Adipocyte (in vitro differentiated cells): ENCODE measurements at places on chromosomes 13 and 19.

GRCh38 chr13:67740871-67741535, 510.9 kb upstream of the PCDH9 start:
- no peak for DNase-seq

- no peak for DNase-seq
Observed at GRCh38 chr13:112573710-112574109, 14.2 kb downstream of the TUBGCP3 start.

- no peak for DNase-seq
Observed at GRCh38 chr19:38031423-38031770, 124.4 kb downstream of the SIPA1L3 start.

GRCh38 chr19:3692141-3693024, 7.9 kb downstream of the PIP5K1C start:
- DNase-seq, result no peak

DNA sequence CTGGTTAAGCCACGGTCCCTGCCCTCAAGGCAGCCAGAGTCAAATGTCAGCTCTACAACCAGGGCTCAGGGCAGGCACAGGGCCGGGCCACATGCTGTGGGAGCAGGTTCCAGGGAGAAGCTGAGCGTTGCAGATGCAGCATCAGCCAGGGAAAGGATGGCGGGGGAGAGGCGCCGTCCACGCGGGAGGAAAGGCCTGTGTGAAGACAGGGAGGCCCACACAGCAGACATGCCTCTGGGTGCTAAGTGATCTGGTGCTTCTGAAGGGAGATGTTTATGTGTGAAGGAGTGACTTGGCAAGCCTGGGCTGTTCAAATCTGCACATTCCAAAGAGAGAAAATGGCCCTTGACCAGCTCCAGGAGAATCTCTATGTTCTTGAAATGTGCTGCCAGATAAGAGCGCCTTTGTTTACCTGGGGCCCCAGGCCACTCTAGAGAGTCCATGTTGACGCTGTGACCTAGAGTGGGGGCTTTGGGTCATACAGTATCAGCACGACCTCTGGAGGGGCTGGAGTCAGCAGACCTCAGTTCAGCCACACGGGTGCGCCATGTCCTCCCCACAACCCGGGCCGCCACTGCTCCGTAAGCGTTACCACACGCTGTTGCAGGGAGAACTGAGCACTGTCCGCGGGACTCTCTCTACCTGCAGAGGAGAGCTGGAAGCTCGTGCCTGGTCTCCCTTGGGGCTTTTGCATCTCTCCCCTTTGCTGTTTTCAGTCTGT, 15.9 kb upstream of the ATF5 start:
- DNase-seq, result no peak

DNA sequence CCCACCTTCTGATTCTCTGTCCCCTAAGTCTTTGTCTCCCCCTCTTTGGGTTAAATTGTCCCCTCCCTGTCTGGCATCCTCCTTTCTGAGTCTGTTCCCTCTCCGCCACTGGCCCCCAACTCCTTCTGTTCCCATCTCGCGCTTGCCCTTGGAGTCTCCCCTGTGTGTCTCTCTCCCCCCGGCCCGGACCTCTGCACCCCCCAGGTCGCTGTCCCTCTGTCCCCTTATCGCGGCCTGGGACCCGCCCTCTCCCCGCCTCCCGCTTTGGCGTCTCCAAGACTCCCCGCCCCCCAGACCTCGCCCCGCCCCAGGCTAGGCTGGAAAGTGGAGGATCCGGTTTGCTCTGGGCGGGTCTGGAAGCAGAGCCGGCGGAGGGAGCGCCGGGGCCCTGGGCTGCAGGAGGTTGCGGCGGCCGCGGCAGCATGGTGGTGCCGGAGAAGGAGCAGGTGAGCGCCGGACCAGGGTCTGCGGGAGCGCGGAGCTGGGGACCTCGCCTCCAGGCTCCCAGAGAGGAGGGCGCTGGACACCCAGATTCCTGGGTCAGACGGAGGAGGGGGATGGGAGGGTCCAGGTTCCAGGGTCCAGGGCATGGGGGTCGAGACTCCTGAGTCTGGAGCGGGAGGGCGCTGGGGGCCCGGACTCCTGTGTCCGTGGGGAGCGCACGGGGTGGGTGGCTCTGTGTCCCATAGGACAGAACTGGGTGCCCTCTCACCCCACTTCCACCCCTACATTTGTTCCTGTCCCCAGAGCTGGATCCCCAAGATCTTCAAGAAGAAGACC, at the start of gene TRPM4:
TSS of gene TRPM4 (plus strand) at position 348 of the 780 bp plus-strand sequence. CDS start at position 423, 75 bp downstream.
- DNase-seq, result peak; percentile 95

GRCh38 chr19:57583521-57584416, at the start of gene ZIK1:
Gene ZIK1, plus strand, starts transcription at chr19:57584145. Its CDS starts 212 bp downstream, at chr19:57584357.
- peak; percentile 96 for DNase-seq

GRCh38 chr13:32253911-32254399, 61.2 kb downstream of the ZAR1L start:
- no peak for DNase-seq

GRCh38 chr19:48501494-48502349, 9.9 kb downstream of the LMTK3 start:
- DNase-seq, result peak; percentile 50

DNA sequence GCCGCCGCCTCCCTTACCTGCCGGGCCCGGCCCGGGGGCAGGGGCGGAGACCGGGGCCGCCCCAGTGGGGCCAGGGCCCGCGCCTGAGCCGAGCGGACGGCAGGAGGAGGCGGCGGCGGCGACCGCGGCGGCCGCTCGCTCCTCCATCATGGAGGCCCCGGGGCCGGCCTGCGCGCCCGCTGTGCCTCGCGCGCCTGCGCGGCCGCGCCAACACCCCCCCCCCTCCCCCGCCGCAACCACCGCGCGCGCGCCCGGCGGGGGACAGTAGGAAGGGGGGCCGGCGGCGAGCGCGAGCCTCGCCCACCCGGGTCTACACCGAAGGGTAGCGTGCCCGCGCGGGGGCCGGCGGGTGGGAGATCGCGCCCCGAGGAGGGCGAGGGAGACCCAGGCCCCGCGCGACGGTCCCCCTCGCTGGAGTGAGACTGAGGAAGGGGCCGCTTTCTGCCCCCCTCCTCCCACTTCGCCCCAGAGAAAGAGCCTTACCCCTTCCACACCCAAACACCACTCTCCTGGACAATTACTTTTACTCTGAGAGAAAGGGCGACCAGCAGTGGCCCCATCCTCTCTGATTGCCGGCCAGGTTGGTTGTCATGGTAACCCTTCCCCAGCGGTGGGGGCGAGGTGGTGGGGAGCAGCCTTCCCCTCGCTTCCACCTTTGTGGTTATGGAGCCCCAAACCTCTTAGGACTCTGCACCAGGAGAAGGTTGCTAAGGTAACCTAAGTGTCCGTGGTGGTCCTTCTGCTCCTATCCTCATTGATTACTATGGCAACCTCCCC, at the start of gene STRN4:
TSS of gene STRN4 (minus strand) at position 170 of the 777 bp plus-strand sequence. CDS start at position 150, 20 bp downstream.
- DNase-seq, result peak; percentile 89

- no peak for DNase-seq
Observed at GRCh38 chr19:29988351-29988750, 46.3 kb downstream of the URI1 start.

GRCh38 chr13:81791641-81792040, 1450.7 kb upstream of the SPRY2 start:
- no peak for DNase-seq

- peak; percentile 85 for DNase-seq
Observed at GRCh38 chr13:81017513-81018152, 676.7 kb upstream of the SPRY2 start.

- no peak for DNase-seq
Observed at GRCh38 chr19:4115818-4116385, 8.0 kb downstream of the MAP2K2 start.

GRCh38 chr13:113553511-113554332, 30.8 kb upstream of the TFDP1 start:
- no peak for DNase-seq

- DNase-seq, result no peak
Observed at GRCh38 chr19:4496304-4496703, 22.0 kb downstream of the PLIN4 start.

DNA sequence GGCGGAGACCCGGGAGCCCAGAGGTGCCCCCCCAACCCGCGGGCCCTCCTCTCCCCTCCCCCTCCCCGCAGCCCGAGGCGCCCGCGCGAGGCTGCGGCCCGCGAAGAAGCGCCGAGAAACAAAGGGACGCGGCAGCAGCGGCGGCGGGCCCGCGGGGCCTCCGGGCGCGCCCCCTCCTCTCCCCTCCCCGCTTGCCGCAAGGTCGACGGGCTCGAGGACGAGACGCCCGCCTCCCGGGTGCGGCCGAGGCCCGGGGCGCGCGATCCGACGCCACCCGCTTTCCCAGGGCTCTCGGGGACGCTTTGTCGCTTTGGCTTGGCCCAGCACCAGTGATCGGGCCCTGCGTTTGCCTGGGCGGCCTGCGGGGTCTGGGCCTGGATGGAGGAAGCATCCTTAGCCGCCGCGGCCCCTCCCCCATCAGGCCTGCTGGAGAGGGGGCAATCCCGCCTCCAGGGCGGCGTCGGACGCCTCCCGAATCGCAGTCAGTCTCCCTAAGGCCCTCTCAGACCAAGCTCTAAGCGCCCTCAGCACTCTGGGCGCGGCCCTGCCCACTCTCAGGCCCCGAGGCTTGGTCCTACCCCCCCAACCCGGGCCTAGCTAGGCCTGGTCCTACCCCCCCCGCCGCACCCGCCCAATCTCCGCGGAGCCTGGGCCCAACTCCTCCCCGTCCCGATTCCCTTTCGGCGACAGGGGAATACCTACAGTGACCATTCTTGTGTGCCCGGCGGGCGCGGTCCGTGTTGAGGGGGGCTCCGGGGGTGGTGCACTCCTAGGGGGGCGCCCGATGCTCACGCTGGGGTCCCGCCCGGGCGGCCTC, 740 bp downstream of the ELAVL3 start:
- no peak for DNase-seq

GRCh38 chr13:112586334-112586960, 1.5 kb downstream of the TUBGCP3 start:
- DNase-seq, result no peak

DNA sequence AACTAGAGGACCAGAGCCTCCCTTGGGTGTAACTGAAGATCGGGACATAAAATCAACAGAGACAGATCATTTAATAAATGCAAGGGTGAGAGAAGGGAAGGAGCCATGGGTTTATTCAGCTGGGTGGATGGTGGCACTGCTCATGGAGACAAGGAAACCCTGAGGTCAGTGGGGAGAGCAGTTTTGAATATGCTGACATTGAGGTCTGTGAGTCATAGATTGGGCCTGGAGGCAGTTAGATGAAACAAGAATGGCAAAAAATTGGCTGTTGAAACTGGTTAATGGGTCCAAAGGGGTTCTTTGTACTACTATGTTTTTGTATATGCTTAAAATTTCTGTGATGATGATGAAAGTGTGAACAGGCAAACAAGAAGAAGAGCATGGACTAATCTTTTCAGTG, 5.1 kb upstream of the GTF3A start:
- DNase-seq, result no peak

- no peak for DNase-seq
Observed at GRCh38 chr19:47601180-47601904, 7.6 kb upstream of the BICRA start.

DNA sequence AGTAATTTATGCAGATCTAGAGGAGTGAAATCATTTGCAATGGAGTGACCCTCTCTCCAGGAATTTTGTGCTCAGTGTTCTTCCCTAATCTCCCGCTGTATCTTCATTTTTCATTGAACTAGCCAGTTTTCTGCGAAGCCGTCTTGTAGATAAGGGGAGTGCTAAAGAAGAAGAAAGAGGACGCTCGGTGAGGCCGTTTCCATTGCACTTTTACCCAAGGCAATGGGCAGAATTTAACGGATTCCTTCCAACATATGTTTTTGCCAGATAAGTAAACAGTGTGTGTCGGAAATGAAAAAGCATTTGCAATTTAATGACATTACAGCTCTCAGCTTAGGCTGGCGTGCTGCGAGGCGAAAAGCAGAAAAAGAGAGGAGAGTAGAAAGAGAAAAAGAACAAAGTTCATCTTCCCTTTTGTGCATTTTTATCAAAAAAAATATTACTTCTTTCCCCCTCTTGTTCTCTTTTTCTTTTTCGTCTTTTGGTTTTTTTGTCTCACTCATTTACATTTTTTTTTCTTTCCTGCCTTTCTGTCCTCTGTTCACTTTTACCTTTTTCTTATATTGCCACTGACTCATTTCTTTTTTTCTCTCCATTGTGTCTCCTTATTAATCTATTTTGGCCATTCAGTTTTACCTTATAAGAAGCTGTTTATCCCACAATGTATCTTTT, 49.9 kb downstream of the SOX21 start:
- no peak for DNase-seq

- no peak for DNase-seq
Observed at GRCh38 chr19:20858861-20859260, 64.2 kb upstream of the ZNF85 start.

- no peak for DNase-seq
Observed at GRCh38 chr13:107886118-107886517, 329.2 kb downstream of the LIG4 start.
